ENCODE measurements at places on chromosomes 5 and 9.

GRCh38 chr5:41636605-41637004, 126.2 kb upstream of the PLCXD3 start:
- DNase-seq, result peak; percentile 5

- DNase-seq, result peak; percentile 25
Measured at GRCh38 chr9:75108571-75108970, 20.3 kb downstream of the OSTF1 start.

DNA sequence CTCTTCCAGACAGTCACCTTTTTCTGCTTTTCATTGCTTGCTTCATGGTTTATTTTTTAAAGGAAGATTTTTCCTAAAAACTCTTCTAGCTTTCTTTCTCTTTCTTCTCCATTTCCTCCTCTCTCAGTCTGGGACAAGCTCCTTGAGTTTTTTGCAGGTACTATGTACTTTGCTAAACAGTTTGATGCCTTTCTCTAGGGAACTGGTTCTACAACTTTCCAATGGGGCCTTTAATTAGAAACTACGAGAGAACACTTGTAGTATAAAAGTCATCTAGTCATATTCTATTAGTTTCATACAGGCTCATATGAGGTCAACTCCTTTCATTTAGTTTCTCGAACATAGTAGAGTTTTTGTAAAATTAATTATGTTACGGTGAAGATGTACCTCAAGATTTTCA, 189.6 kb downstream of the DOCK8 start:
- no peak for DNase-seq

DNA sequence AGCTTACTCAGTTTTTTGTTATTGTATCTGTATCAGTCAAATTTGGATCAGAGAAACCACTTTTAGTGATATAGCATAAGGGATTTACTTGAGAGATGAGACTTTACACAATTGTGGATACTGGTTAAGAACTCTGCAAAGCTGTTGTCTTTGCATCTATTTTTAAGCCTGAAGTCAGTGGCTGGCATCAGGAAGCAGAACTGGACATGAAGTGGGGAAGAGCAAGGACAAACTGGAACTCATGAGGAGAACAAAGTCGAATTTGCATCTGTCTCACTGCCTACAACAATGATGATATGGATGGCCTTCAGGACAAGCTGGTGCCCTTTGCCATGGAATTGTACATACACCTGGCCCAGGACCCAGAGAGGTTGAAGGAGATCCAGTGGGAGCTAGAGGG, 15.8 kb upstream of the MYORG start:
- DNase-seq, result no peak
